ENCODE measurements at places on chromosomes 11 and 22.

- DNase-seq = no peak
These were observed 8.5 kb downstream of the ADORA2A start for GRCh38 chr22:24435861-24436371.

GRCh38 chr22:41846268-41846987, 13.5 kb downstream of the SREBF2 start:
- no peak for DNase-seq

GRCh38 chr11:69488543-69488940, 7.1 kb downstream of the LINC01488 start:
- DNase-seq = no peak

- DNase-seq = no peak
These were observed 333.1 kb upstream of the SYN3 start for GRCh38 chr22:33391298-33391697.

DNA sequence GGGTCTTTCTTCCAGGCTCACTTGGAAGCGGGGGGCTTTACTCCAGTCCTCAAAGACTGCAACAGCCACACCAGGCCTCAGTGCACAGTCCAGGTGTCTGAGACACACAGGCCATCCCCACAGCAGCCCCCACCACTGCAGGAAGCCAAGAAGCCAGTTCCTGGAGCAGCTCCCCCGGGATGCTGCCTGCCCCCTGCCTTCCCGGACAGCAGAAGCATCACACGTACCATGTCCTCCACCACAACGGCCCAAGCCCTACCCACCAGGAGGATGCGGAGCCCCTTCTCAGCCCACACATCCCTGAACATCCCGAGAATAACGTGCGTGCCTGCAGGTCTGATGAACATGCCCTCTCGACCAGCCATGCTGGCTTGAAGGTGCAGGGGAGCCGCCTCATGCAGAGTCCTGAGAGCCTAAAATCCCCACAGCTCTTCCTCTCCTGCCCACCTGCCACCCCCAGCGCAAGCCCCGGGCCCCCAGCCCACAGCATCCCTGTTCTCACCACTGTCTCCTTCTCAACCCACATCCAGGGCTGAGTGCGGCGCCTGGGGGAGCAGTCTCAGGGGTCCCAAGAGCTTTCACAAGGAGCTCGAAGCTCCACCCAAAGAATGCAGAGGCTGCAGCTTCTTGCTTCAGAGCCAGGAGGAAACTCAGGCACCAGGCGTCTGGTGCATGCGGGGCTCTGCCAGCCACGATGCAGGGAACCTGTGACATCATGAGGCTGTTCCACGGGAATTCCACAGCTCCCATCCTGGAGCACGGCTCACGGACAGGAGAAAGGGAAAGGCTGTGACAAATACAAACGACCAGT, 209.6 kb downstream of the BRD1 start:
- DNase-seq = no peak
